ENCODE measurements at places on chromosomes 7 and 10. TPM values are rescaled to one million over a fixed set of nuclear protein-coding genes. Genes with fewer than 3 reads are reported as not detected.
A peak's percentile ranks its signal among the peaks of the same experiment; 100 is the strongest.

- no peak overlapping the region for H3K4me3 ChIP-seq
- H3K4me1 ChIP-seq = no peaks in the 10 kb centered on the region
- H3K27ac ChIP-seq = no peak overlapping the region
Observed at GRCh38 chr7:131893631-131894340, 337.4 kb upstream of the PODXL start.

- H3K4me3 ChIP-seq = peak overlapping the region; percentile 58
- DNase-seq = peak; percentile 83
- H3K27me3 ChIP-seq = no peaks in the 10 kb centered on the region
- peak overlapping the region; percentile 93 for H3K27ac ChIP-seq
- no peaks in the 10 kb centered on the region for H3K36me3 ChIP-seq
Observed at GRCh38 chr10:119205894-119206602, 1.3 kb upstream of the GRK5 start.

DNA sequence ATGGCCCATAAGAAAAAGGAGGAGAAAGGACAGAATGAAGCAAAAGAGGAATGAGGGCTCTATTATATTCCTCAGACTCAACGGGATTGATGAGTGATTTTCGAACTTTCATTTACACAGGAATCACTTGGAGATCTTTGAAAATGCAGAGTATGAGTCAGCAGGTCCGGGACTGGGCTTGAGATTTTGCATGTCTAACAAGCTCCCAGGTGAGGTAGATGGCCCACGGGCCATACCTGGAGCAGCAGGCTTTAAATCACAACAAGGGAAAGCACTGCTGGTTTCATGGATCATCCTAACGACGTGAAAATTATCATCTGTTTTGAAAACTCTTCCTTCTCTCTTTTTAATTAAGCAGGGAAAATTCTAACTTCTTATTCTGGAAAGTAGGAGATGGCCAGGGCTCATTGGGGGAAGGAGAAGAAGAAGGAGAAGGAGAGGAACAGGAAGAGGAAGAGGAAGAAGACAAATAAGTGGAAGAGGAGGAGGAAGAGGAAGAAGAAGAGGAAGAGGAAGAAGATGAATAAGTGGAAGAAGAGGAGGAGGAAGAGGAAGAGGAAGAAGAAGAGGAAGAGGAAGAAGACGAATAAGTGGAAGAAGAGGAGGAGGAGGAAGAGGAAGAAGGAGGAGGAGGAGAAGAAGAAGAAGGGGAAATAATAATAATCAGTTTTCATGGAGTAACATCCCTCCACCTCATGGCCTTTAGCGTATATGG, 3.8 kb upstream of the SDK1 start:
- H3K36me3 ChIP-seq = no peaks in the 10 kb centered on the region
- no peak for DNase-seq
- H3K27me3 ChIP-seq = peaks cover 8% of the 10 kb centered on the region

GRCh38 chr7:50730446-50731400, 52.0 kb downstream of the GRB10 start:
- no peak overlapping the region for H3K4me3 ChIP-seq
- H3K4me1 ChIP-seq = peaks cover 28% of the 10 kb centered on the region
- no peak overlapping the region for H3K27ac ChIP-seq
- H3K36me3 ChIP-seq = no peaks in the 10 kb centered on the region

DNA sequence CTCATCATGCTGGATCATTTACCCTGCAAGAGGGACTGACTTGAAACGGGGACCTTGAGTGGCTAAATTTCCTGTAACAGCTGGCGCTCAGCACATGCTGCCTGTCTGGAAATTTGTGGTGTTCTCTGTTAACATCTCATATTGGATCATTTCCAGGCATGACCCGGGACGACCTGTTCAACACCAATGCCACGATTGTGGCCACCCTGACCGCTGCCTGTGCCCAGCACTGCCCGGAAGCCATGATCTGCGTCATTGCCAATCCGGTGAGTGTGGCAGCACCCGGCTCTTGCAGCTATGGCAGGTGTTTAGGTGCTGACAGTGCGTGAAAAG, 9.9 kb downstream of the MDH2 start:
- H3K4me1 ChIP-seq = peaks cover 49% of the 10 kb centered on the region
- H3K27me3 ChIP-seq = no peaks in the 10 kb centered on the region
- H3K36me3 ChIP-seq = peaks cover 98% of the 10 kb centered on the region
- DNase-seq = no peak
- no peak overlapping the region for H3K27ac ChIP-seq

DNA sequence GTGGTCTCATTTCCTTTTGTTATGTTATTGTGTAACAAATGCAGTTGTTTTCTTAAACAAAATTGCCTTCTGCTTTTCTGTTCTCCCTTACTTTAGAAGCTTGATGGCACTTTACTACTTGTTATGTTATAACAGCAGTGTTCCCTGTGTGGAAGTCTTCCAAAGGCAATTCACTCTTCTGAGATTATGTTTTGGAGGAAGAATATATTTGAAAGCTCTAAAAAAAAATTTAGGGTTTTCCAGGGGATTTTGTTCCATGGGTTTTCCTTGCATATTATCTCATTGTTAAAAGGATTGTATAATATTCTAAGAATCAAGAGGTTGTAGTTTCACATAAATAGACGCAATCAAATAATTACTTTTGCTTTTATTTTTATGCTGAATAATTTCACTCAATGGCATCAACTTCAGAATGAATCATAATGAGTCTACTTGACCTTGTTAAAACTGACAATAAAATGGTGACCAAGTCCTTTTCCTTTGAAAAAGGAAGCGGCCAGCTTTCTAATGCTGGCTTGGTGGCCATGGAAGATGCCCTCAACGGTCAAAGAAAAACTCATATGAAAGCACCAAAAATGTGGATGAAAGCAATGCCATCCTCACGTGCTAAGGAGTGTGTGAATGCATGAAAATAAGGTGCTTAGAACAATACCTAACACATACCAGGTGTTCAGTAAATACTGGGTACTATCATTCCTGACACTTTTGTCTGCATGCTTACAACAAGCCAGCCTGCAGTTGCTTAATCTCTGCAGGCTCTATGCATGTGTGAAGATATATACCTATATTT, 92.4 kb upstream of the KLF6 start:
- no peaks in the 10 kb centered on the region for H3K36me3 ChIP-seq
- peaks cover 31% of the 10 kb centered on the region for H3K4me1 ChIP-seq
- DNase-seq = no peak
- H3K27me3 ChIP-seq = no peaks in the 10 kb centered on the region
- H3K4me3 ChIP-seq = no peak overlapping the region

GRCh38 chr7:28704706-28705105, 253.4 kb downstream of the TRIL start:
- no peak overlapping the region for H3K4me3 ChIP-seq
- H3K4me1 ChIP-seq = no peaks in the 10 kb centered on the region
- no peaks in the 10 kb centered on the region for H3K27me3 ChIP-seq
- DNase-seq = no peak
- no peak overlapping the region for H3K27ac ChIP-seq

- no peaks in the 10 kb centered on the region for H3K4me1 ChIP-seq
- H3K36me3 ChIP-seq = no peaks in the 10 kb centered on the region
- H3K4me3 ChIP-seq = no peak overlapping the region
- no peak for DNase-seq
Observed at GRCh38 chr10:54441275-54441674, 359.8 kb downstream of the PCDH15 start.

- no peak overlapping the region for H3K27ac ChIP-seq
- H3K4me1 ChIP-seq = no peaks in the 10 kb centered on the region
Observed at GRCh38 chr10:84996580-84996979, 668.2 kb downstream of the CCSER2 start.

DNA sequence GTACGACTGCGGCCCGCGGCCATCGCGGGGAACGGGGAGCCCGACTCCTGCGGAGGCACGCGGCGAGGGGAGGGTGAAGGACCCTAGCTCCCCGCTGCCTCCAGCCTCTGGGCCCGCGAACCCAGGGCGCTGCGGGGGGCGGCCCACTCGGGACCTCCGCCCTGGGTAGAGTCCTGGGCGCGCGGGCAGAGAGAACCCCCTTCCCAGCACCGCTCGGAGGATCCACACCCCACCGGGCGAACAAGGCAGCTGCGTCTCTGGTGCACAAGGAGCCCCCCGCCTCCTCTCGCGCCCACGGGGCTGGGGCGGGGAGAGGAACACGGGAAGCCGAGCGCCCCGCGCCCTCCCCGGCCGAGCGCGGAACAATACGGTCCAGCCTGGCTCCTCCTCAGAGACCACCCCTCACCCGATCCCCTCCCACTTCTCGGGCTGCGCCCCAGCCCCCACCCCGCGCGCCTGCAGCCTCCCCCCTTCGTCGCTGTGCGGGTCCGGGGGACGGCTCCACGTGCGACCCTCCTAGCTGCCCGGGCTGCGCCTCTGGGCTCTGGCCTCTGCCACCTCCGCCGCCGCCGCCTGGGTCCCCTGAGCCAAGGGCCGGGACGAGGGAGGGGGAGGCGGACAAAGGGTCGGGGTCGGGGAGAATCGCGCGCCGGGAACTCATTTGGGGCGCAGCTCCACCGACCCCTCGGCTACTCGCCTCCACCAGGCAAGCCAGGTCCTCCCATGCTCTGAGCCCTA, at the start of gene WDR86:
Gene WDR86 (minus strand): TSS at position 372 of the 738 bp plus-strand sequence. CDS start 449 bp downstream, outside the sequence.
- H3K4me3 ChIP-seq = peak within 1 kb of the TSS; percentile 65
- H3K27me3 ChIP-seq = peaks cover 2% of the 10 kb centered on the region
- H3K36me3 ChIP-seq = no peaks in the 10 kb centered on the region
- peaks cover 53% of the 10 kb centered on the region for H3K4me1 ChIP-seq
- DNase-seq = no peak
- no peak within 1 kb of the TSS for H3K27ac ChIP-seq

DNA sequence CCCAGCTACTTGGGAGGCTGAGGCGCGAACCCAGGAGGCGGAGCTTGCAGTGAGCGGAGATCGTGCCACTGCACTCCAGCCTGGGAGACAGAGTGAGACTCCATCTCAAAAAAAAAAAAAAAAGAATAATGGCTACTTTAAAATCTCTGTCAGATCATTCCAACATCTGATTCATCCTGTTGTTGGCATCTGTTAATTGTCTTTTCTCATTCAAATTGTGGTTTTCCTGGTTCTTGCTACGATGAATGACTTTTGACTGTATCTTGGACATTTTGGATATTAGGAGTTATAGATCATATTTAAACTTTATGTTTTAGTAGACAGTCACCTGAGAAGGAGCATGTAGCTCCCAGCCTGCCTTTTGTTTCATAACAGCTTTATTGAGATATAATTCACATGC, 8.5 kb downstream of the TPST1 start:
- no peak overlapping the region for H3K4me3 ChIP-seq
- peaks cover 4% of the 10 kb centered on the region for H3K36me3 ChIP-seq
- H3K4me1 ChIP-seq = no peaks in the 10 kb centered on the region
- no peak overlapping the region for H3K27ac ChIP-seq

GRCh38 chr10:93865794-93866425, 27.9 kb upstream of the SLC35G1 start:
- no peaks in the 10 kb centered on the region for H3K4me1 ChIP-seq
- no peaks in the 10 kb centered on the region for H3K36me3 ChIP-seq
- DNase-seq = no peak
- no peak overlapping the region for H3K4me3 ChIP-seq

- H3K4me1 ChIP-seq = no peaks in the 10 kb centered on the region
- H3K27ac ChIP-seq = no peak overlapping the region
- no peak for DNase-seq
- no peaks in the 10 kb centered on the region for H3K36me3 ChIP-seq
- no peaks in the 10 kb centered on the region for H3K27me3 ChIP-seq
- no peak overlapping the region for H3K4me3 ChIP-seq
Observed at GRCh38 chr7:19519443-19520021, 189.3 kb downstream of the POLR1F start.

- no peaks in the 10 kb centered on the region for H3K36me3 ChIP-seq
- no peak overlapping the region for H3K27ac ChIP-seq
- no peak overlapping the region for H3K4me3 ChIP-seq
- DNase-seq = no peak
Observed at GRCh38 chr10:111080224-111080623, 3.4 kb downstream of the ADRA2A start.

GRCh38 chr10:91924212-91925021, 847 bp downstream of the BTAF1 start:
- peaks cover 65% of the 10 kb centered on the region for H3K4me1 ChIP-seq
- peak overlapping the region; percentile 96 for H3K4me3 ChIP-seq
- DNase-seq = no peak
- H3K27ac ChIP-seq = peak overlapping the region; percentile 86
- no peaks in the 10 kb centered on the region for H3K27me3 ChIP-seq

The FRMD4A gene
- 0.09 TPM for total RNA-seq

The ABCB1 gene
- total RNA-seq = 25.9 TPM

The FOXI2 gene
- total RNA-seq = not detected

The SEMA4G gene
- total RNA-seq = 46.2 TPM

The NKX2-3 gene
- total RNA-seq = not detected

The TAF3 gene
- total RNA-seq = 2.9 TPM

The CYP26C1 gene
- total RNA-seq = 0.02 TPM
